ENCODE measurements at places on chromosomes 13 and 19.
A peak's percentile ranks its signal among the peaks of the same experiment; 100 is the strongest.

DNA sequence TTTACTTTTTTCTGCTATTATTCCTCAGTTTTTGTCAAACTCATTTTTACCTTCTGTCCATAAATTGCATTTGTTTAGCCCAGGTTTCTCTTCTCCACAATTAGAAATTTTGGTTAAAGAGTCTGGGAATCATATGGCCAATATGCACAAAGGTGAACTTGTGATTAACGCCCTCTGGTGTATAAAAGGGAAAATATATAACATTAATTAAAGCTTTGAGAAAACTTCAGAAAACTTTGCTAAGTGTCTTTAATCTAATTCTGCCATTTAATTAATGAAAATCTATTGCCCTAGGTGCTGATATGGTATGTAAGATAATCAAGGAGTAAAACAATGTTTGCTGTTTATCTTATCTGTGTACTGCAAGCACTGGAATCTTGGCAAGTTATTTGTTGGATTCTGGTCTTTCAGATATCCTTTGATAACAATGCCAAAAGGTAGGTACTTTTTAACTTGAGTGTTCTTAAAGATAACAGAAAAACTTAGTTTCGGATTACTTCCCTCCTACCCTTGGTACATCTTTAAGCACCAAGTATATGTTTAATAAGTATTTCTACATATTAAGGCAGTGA is 402.6 kb downstream of the SUCLA2 start:
- no peak for DNase-seq

DNA sequence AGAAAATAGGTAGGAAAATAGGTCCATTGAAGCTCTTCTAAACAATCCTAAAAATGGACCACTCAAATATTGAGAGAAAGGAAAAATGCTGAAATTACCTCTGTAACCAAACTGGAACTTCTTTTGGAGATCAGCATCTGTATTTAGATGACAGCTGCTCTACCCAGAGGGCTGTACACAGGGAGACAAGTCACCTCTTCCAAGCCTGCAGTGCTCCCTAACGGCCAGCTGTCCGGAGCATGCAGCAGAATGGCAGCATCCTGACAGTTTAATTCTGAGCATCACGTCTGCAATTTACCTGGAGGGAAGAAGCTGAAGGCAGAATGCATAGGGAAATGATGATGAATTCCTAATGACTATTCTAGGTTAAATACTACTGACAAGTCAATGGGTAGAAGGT is 62.8 kb upstream of the DIAPH3 start:
- no peak for DNase-seq

- DNase-seq = no peak
Observed at GRCh38 chr19:46299695-46300094, 2.9 kb downstream of the HIF3A start.

DNA sequence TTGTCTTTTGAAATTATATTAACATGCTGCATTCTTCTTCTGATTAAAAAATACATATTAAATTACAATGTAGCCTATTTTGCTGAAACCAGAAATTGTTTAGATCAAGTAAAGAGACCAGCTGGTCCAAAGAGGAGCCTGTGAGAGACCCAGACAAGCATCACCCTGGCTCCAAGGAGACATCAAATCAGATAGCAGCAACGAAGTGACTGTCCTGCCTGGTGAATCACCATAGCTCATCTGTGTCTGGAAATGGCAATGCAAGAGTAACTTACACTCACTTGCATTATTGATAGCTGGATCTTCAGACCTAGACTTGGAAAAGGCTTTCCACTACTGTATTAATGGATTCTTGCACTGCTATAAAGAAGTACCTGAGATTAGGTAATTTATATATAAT is 169.1 kb downstream of the KCTD12 start:
- DNase-seq = no peak

GRCh38 chr13:88125055-88125454 is 453.9 kb downstream of the SLITRK5 start:
- DNase-seq = no peak

GRCh38 chr13:40387775-40388174 is 278.7 kb downstream of the FOXO1 start:
- no peak for DNase-seq

GRCh38 chr13:48625413-48626076 is 28.2 kb upstream of the CYSLTR2 start:
- DNase-seq = no peak

- DNase-seq = no peak
Observed at GRCh38 chr19:55220525-55220924, 8.0 kb downstream of the TMEM86B start.

DNA sequence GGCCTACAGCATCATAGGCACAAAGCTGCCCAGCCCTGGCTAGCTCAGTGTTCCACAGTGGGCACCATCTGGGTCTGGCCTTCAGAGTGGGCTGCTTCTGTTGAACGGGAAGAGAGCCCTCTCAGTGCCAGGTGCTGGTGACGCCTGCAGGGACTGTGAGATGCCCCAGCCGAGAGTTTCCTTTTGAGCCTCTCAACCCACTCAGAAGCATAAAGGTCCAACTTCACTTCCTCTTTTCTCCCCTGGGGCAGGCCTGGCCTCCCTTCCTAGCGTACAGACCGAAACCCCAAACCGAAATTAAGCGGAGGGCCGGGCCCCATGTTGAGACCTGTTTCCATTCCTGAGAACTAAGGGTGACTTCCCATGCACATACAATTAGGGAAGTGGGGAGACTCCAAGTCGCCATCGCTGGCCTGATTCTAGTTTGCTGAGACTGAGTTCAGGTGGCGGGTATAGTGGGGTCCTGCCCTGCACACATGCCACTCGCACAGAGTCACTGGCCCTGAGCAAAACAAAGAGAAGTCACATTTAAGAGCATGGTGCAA is 6.9 kb downstream of the RAB8A start:
- peak; percentile 35 for DNase-seq

- no peak for DNase-seq
Observed at GRCh38 chr19:17376935-17377600, at the start of gene PLVAP. Gene PLVAP (minus strand): TSS chr19:17377342. CDS start chr19:17377288, 54 bp downstream.

- DNase-seq = no peak
Observed at GRCh38 chr13:38804536-38804935, 117.7 kb downstream of the FREM2 start.

Measured in bone marrow (tissue), 2 donors.